ENCODE measurements at places on chromosomes 4 and X.

DNA sequence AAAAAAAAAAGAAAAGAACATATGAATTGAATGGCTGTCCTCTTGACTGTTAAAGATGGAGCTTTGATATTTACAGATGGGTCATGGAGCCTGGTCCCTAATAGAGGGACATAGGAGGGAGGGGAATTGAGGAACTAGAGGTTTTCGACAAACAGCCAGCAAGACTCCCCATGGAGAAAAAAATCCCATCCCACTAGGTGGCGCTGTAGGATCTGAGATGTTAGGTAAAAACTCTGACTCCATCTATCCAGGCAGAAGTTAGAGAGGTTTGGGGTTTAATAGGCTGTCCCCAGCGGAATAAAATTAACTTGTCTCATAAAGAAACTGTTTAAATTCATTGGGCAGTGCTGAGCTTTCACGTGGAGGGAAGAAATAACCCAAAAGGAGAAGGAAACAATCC is 45.9 kb downstream of the HMGB2 start:
- DNase-seq: peak; percentile 66

GRCh38 chrX:126167560-126167959 is 1.5 kb upstream of the DCAF12L2 start:
- no peak for DNase-seq

DNA sequence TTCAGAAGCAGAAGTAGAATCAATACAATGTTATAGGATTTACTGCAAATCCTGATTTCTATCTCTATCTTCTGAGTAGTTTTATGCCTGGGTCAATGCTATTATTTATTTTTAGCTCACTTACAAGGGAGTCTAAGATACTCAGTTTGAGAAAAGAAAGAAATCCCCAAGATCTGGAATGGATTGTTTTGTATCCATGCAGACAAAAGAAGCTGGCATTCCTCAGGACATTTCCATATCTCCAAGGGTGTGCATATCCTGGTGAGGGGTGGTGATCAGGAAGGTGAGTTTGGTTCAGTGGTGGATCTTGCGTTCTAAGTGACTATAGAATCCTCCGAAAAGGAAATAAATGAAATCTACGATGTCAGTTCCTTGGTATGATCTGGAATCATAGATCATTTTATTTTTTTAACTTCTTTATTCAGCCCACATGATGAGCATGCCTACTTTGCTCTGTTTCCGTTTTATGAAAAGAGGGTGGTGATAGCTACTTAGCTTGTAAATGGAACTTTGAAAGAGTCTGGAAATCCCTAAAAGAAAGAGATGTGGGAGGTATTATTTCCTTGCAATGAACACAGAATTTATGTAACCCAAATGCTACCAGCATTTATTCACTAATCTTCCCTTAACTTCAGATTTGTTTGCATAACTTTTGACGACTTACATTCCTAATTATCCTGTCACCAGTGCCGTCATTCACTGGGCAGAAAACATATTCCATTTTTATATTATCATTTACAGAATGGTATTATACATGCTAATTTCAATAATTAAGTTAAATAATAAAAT is 81.1 kb upstream of the RAPGEF2 start:
- no peak for DNase-seq

GRCh38 chrX:24479924-24480323 is 14.8 kb downstream of the PDK3 start:
- peak; percentile 38 for DNase-seq

DNA sequence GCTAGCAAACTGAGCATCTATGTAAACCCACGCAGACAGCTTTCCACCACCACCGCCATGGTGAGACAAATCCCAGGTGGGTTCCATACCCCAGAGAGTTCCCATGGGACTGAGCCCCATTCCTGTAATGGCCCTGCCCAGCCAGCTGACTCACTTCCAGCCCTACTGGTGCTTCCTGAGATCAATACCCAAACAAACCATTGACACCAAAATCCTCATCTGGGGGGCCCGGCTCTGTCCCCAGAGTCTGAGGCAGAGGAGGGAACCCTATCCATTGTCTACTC is 30.1 kb upstream of the JAKMIP1 start:
- DNase-seq: no peak

GRCh38 chrX:31223817-31224216 is 152.0 kb upstream of the FTHL17 start:
- DNase-seq: no peak

DNA sequence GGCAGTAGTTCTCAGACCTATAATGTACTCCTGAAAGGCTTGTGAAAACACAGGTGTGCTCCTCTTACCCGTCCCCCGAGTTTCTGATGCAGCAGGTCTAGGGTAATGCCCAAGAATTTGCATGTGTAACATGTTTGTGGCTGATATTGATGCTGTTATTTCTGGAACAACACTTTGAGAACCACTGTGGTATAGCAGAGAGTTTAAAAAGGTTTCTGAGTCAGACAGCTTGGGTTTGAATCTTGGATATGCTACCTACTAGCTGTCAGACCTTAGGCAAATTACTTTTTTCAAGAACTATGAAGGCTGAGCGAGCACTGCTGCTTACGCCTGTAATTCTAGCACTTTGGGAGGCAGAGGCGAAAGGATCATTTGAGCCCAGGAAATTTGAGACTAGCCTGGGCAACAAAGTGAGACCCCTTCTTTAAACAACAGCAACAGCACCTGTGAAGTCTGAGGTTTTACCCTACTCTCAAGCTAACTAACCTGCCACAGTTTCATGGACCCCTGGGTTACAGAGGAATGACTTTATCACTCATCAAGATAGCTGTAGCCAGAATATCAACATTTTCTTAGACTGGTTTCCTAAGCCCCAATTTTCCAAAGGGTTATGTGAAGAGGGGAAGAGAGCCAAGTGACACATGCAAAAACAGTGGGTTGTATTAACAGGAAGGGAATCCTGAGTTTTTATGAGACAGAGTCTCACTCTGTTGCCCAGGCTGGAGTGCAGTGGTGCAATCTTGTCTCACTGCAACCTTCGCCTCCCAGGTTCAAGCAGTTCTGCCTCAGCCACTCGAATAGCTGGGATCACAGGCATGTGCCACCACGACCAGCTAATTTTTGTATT is 5.1 kb downstream of the AFF1 start:
- DNase-seq: no peak

DNA sequence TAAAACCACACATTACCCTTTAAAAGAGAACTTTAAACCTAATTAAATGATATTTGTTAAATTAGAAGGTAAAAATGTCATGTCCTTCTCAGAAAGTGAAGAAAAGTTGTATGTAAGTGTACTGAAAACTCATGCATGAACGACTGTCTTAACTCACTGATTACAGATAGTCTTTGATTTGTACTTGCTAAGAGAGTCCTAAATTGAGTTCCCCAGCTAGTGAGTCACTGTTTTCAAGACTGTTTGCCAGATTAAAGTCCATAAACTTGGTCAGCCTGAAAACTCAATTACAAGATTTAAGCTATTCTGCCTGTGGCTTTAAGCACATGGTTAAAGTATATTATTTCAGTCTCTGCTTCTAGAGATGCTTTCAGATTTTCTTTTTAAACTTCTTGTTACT is 124.9 kb upstream of the ZCCHC13 start:
- no peak for DNase-seq

DNA sequence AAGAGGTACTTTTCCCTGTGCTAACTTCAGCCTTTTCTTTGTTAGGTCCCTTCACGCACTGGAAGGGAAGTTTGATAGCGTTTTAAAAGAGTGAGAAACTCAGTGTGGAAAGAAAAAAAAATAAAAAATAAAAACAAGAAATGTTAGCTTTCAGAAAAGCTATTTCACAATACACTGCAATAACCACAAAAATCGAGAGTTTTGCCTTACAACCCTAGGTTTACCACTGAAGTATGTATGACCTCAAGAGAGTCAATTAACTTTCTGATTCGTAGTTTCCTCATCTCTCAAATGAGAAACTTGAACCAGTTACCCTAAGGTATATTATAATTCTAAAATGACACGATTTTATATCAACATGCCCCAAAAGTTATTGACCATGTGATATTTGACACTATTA is 93.9 kb upstream of the JADE1 start:
- DNase-seq: no peak

DNA sequence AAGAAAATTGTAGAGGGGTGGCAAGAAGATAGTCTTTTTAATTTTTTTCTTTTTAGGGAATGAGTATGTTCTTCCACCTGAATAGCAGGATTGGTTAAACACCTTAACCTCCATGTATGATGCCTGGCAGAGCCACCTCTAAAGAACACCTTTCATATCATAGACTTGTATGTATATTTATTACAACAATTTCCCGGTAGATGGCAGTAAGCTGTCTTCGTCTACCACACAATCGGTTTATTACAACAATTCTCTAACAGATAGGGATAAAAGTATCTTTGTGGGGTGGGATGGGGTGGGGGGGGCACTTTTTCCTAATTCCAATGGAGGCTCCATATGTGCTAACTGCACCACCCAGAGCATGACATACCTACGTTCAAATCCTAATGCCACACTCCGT is 255.5 kb downstream of the LDB2 start:
- no peak for DNase-seq

DNA sequence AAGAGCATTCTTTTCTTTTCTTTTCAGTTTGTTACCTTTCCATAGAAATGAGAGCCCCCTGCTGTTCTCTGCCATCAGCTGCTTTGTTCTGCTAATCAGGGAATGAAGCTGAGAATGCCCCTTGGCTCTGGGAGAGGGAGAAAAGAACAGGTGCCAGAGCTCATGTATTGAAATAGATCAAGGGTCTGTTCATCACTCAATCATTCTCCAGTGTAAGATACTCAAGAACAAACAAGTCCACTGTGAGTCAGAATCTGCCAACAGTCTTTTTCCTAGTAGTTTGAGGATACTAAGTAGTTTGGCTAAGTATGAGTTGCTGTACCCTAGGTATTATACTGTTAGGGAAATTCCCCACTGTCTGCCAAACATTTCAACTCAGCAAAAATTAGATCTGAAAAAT is 144.3 kb downstream of the RTL3 start:
- DNase-seq: no peak

DNA sequence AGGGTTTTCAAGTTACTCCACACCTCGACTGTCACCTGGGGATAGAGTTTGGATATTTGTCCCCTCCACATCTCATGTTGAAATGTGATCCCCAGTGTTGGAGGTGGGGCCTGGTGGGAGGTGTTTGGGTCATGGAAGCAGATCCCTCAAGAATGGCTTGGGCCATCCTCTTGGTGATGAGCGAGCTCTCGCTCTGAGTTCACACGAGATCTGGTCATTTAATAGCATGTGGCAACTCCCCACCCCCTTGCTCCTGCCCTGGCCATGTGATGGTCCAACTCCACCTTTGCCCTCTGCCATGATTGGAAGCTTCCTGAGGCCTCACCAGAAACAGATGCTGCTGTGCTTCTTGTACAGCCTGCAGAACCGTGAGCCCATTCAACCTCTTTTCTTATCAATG is 8.3 kb downstream of the CTAG1A start:
- no peak for DNase-seq

GRCh38 chr4:171561419-171561818 is 251.8 kb upstream of the GALNTL6 start:
- DNase-seq: no peak

DNA sequence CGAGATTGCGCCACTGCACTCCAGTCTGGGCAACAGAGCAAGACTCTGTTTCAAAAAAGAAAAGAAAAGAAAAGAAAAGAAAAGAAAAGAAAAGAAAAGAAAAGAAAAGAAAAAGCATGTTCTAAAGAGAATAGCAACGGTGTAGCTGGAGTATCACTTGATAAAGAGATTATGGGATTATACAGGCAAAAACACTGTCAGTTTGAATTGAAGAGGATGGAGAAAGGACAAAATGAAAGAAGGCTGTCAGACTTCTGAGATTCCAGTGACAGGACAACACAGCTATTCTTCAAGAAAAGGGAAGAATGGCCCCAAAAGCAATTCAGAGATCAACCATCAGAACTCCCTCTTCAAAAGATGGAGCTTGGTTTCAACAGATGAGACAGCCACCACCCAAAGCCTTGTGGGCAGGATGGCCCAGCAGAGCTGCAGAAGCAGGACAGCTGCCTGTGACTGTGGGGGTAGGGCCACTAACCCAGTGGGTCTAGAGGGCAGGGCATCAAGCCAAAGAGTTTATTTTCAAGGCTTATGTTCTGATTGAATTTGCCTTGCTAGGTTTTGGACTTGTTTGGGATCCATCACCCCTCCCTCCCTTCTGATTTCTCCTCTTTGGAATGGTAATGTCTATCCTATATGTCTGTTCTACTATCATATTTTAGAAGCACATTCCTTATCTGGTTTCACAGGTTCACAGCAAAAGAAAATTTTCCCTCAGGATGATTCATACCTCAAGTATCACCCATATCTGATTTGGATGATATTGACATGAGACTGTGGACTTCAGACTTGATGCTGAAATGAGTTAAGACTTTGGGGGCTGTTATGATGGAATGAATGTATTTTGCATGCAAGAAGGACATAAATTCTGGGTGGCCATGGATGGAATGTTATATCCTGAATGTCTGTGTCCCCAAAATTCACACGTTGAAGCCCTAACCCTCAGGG is 17.5 kb downstream of the RFC1 start:
- DNase-seq: no peak

DNA sequence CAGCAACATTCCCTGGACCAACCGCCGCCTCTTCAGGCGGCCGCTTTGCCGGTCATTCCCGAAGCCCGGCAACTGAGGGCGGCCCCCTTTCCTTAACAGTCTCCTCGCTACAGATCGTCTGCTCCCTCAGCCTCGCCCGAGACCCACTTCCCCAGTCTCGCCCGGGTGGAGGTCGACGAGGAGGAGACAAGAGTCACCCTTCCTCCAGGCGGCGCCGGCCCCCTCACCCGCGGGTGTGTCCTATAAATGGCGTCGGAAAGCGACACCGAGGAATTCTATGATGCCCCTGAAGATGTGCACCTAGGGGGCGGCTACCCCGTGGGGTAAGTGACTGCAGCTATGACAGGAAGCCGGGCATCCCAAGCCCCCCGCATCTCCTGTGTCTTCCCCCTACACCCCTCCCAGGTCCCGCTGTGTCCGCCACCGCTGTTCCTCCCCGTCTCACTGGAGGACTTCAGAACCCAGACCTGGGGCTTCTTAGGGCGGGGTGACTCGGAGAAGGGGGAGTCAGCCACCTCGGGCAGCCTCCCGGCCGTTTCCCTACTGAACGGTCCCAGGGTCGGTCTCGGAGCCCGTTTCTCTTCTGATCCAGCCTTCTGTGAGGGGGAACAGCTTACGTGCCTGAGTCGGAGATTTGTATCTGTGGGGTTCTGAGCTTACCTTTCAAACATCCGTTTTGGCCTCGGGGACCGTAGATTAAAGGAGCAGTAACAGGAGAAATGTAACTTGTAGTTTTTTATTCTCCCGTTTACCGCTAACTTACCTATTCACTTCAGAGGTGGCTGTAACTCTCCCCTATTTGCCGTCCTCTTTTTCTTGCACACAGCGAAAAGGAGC is 570 bp downstream of the WDR44 start:
- peak; percentile 39 for DNase-seq

GRCh38 chrX:134908356-134908755 is 82.4 kb upstream of the SMIM10 start:
- no peak for DNase-seq

- no peak for DNase-seq
Observed at GRCh38 chrX:55787063-55787462, 69.5 kb downstream of the RRAGB start.

GRCh38 chr4:89469930-89470375 is 162.4 kb upstream of the GPRIN3 start:
- DNase-seq: no peak
